Stimulated activated CD8-positive, alpha-beta memory T cell treated with anti-CD3 and anti-CD28 coated beads, Interleukin-4, amount 100 ng/mL, for 4 hours (primary cell): ENCODE measurements at places on chromosomes 7 and 10.

DNA sequence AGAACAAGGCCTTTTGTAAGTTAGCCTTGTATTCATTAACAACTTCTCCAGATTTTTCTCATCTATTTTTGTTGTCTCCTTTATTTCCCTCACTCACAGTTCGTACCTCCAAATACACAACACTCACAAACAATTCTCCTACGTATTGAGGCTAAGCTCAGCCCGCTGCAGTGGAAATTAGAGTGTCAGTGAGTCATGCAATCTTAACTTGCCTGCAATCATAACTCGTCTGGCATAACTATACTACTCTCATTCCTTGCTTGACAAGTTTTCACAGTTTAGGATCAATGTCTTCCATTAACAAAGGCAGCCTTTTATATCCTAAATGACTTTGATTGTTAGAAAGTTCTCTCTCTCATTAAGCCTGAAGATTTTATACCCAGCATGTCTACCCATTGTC lies 23.8 kb downstream of the TMEM196 start:
- DNase-seq: no peak

GRCh38 chr7:139078399-139078798 lies 31.1 kb downstream of the ZC3HAV1 start:
- DNase-seq: no peak

GRCh38 chr10:89555688-89556445 lies 20.5 kb upstream of the SLC16A12 start:
- DNase-seq: no peak

DNA sequence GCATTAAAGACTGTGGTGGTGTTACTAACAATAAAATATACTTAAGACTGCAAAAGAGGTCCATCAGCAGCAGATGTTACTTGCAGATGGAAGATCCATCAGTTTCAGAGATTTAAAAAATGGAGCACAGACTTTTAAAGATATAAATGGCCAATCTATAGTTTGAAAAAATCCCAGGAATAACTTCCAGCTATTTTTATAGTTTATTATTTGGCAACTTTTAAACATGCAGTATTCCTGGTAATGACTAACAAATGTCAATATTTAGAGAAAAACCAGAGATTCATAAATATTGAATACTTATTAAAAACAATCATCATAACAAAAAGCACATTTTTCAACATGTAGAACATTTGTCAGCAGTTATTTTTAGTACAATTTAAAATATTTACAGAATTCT lies 30.7 kb downstream of the RTKN2 start:
- no peak for DNase-seq

GRCh38 chr10:114403541-114404161 lies 651 bp downstream of the AFAP1L2 start:
- DNase-seq: no peak

- no peak for DNase-seq
These were observed 495.1 kb downstream of the AUTS2 start for GRCh38 chr7:70093205-70093904.

GRCh38 chr7:30612658-30613265 lies 18.1 kb downstream of the GARS1 start:
- DNase-seq: no peak

GRCh38 chr7:130277763-130278643 lies 11.3 kb downstream of the CPA2 start:
- DNase-seq: no peak

DNA sequence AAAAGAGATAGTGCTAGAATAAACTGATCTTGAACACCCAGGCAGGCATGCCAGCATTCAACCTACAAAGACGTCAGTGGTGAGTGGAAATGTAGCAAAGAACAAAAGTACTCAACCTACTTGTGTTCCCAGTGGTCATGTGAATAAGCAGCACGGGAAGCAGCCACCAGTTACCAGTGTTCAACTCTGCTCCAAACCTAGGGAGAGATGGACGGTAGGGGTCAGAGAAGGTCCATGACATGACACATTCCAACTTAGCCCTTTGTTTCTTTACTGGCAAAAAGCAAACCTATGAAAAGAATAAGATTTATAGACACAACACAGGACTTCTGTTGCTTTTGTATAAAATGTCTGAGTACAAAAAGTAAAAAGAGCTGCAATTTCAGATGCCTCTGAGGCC lies 511.4 kb downstream of the XPNPEP1 start:
- DNase-seq: no peak

GRCh38 chr7:85565276-85565675 lies 378.4 kb upstream of the SEMA3D start:
- no peak for DNase-seq

- DNase-seq: no peak
These were observed 50.0 kb upstream of the FAM20C start for GRCh38 chr7:142248-142941.

- no peak for DNase-seq
These were observed 165.7 kb upstream of the LANCL2 start for GRCh38 chr7:55199418-55199817.

DNA sequence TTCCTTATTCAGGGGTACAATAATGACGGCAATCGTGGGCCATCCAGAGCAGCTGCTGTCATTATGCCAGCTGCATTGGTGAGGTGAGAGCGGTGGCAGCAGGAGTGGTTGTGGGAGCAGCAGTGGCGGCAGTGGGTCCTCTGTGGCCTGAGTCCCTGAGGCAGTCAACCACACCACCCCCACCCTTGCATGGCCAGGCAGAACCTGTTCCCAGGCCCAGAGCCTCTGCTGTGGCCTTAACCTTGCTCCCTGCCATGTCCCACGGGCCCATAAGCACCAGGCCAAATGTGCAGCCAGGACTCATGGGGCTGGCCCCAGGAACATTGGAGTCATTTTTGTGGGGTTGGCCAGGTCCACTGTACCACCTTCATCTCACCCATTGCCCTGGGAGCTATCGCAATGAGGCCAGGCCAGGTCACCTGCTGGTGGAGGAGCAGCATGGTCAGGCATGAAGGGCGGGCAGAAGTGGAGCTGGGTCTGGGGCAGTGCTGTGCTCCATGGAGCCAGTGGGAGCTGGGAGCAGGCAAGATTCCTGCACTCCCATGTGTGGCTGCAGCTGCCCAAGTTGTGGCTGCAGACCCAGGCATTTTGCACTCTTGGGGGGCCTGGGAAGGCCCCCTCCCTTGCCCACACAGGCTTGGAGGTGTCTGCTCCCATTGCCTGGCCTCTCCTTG lies 213.5 kb downstream of the GPR158 start:
- DNase-seq: no peak

GRCh38 chr7:114806590-114807162 lies 115.2 kb upstream of the MDFIC start:
- DNase-seq: no peak

GRCh38 chr7:44767912-44768627 lies 19.4 kb downstream of the ZMIZ2 start:
- no peak for DNase-seq

- no peak for DNase-seq
These were observed 691.0 kb upstream of the LRRTM3 start for GRCh38 chr10:66234872-66235271.

GRCh38 chr7:94561841-94562514 lies 52.4 kb downstream of the CASD1 start:
- DNase-seq: no peak

DNA sequence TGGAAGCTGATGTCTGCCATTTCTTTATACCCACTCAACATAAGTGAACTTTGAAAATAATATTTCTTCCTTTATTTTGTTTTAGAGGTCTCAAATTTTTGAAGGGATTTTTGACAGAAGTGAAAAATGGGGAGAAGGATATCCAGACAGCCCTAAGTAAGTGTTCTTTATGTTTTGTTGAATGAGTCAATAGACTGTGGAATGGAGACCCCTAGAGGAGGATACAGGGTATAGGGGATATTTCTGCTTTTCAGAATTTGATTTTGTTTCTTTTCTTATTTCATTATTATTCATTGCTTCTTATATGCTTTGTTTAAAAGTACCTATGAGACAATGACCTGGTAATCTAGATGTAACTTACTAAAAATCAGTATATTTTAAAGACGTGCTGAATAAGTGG lies 34.4 kb downstream of the PLEKHA8 start:
- DNase-seq: no peak

DNA sequence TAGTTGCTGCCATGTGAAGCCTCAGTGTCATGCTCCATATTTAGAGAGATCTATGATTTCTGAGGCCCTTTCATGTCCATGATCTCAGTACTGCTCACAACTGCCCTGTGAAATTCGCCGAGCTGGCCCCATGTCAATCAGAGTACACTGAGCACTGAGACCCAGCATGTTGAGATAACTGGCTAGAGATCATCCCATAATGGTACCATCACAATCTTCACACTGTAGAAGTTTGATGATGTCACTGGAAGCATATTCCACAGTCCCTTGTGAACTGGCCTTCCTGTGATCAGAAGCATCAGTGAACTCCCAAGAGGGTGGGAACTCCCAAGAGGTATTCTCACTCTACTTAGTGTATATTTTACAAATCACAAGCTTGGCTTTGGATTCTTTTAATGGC lies 116.0 kb downstream of the EGFR start:
- DNase-seq: no peak

DNA sequence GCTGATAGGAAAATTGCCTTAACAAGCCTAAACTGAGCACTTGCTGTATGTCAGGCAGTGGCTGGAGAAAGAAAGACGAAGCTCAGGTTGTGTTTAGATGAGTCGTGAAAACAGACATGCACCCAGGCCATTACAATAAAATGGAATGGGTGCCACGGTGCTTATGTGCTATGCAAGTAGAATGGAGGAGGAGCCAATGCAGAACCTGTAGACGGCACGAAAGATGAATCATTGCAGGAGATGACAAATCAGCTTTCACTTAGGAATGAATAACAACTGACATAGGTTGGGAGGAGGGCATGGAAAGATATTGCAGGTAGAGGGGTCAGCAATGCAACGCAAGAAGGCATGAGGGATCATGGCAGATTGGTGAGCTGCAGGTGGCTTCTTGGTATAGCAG lies 61.2 kb upstream of the ARHGAP21 start:
- no peak for DNase-seq

DNA sequence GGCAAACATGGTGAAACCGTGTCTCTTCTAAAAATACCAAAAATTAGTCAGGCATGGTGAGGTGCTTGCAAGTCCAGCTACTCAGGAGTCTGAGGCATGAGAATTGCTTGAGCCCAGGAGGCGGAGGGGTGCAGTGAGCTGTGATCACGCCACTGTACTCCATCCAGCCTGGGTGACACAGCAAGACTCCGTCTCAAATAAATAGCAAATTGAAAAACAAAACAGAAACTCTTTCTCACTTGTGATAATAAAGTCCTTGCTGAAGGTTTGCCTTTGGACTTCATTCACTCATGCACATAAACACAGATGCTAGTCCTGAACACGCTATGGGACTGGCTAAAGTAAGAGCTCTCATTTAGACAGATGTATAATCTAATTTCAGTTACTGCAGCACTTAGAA lies 37.6 kb downstream of the ANK3 start:
- no peak for DNase-seq

GRCh38 chr7:139699640-139700504 lies 77.9 kb downstream of the HIPK2 start:
- no peak for DNase-seq

- peak; percentile 27 for DNase-seq
These were observed at the start of gene PIK3AP1 for GRCh38 chr10:96720422-96721206. TSS of gene PIK3AP1 (minus strand) at chr10:96720514. CDS start at chr10:96720394, 120 bp downstream.

DNA sequence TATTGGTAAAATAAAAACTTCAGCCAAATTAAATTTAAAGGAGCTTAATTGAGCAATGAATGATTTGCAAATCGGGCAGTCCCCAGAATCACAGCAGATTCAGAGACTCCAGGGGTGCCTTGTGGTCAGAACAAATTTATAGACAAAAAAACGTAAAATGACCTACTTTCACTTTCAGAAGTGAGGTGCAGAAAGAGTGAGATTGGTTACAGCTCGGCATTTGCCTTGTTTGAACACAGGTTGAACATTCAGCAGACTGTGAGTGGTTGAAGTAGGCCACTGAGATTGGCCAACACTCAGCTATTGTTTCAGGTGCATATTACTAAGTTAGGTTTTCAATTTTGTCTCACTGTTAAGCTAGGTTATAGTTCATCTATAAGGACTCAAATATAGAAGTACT lies 153.4 kb downstream of the BICC1 start:
- DNase-seq: no peak

- no peak for DNase-seq
These were observed 230.5 kb downstream of the FANK1 start for GRCh38 chr10:126126866-126127265.

DNA sequence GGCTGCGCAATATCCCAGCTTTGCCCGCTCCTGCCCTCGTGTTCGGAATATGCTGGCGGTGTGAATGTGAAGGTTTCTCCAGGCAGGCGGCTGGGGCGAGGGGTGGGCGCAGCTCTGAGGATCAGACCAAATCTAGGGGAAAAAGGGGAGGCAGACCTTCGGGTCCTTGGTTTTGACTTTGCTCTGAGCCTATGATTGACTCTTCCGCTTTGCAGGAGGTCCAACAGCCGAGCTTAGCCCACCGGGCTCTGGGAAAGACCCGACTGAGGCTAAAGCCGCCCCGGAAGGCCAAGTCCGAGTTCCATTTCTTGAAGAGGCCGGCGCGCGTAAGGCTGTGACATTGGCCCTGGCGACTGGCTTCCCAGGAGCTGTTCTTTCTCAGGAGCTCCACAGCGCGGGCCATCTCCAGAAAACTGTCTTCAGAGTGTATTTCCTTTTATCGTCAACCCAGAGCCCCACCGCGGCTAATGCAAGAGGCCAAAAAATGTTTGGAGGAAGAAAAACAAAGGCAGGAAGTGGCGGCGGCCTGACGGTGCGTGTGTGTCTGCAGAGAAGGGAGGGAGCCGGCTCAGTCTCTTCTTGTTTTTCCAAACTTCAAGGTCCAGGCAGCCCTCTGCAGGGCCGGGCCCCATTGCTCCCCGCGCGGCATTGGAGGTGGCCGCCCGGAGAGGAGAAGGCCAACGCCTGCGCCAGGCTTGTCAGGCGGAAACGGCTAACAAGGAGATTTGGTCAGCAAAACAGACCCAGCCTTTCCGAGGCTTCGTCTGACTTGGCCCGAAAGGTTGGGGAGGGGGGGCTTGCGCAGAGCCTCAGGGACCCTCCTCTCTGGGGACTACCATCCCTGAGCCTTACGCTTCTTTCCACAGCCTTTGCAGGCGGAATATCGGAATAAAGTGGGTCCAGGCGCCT lies 3.6 kb upstream of the HOXA11 start:
- no peak for DNase-seq

- DNase-seq: peak; percentile 64
These were observed 24.8 kb upstream of the SLIT1 start for GRCh38 chr10:97210543-97210960.

GRCh38 chr7:37494926-37495325 lies 46.3 kb upstream of the ELMO1 start:
- no peak for DNase-seq

GRCh38 chr7:2403718-2404648 lies 572 bp downstream of the CHST12 start:
- no peak for DNase-seq

GRCh38 chr7:94183289-94183749 lies 179.2 kb upstream of the BET1 start:
- no peak for DNase-seq

GRCh38 chr7:92925876-92926696 lies 89.7 kb upstream of the CDK6 start:
- no peak for DNase-seq
